ENCODE measurements at places on chromosomes 13 and 19.

DNA sequence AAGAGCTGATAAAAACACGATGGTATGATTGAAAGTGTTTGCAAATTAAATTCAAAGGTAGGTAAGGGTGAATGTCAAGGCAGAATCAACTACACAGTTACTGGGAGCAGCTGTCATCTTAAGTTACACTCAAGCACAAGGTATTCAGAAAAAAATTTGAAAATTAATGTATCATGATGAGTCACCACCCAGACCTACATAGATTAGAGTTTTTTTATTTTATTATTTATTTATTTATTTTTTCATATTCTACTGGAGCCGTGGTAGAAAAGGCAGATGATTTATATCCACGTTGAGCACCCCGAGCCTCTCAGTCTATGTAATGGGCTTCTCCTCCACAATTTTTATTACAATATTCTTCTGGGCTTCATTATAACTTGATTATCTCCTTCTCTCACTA lies 728.9 kb upstream of the ARGLU1 start:
- no peak for DNase-seq

- no peak for DNase-seq
Measured at GRCh38 chr19:35509018-35509652, 4.3 kb downstream of the DMKN start.

DNA sequence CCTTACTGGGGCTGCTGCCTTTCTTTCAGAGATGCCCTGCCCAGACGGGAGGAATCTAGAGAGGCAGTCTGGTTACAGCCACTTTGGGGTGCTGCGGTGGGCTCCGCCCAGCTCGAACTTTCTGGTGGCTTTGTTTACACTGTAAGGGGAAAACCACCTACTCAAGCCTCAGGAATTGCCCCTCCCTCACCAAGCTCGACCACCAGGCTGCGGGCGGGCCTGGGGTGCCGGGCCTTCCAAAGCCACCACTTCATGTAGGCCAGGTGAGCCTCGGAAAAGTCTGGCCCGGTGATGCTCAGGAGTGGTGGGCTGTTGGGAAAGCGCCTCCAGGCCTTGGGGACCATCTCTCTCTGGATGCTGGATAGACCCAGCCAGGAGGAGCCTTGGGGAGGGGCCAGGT lies 218.6 kb downstream of the MTUS2 start:
- no peak for DNase-seq

GRCh38 chr19:11242025-11242424 lies 2.6 kb downstream of the ANGPTL8 start:
- no peak for DNase-seq

DNA sequence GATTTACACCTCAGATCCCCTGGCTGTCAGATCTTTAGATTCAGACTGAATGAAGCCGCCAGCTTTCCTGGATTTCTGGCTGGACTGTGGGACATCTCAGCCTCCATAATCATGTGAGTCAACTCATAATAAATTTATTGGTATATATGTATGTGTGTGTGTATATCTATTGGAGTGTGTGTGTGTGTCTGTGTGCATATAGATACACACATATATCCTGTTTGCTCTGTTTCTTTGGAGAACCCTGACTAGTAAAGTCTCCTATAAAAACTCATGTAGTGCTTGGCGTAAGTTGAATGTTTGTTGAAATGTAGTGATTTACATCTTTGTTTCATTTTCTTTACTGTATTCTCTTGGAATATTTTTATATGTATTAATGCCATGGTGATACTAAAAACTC lies 499.5 kb upstream of the KLF12 start:
- no peak for DNase-seq

- no peak for DNase-seq
Measured at GRCh38 chr13:44296856-44297255, 76.8 kb upstream of the SERP2 start.

- DNase-seq, result no peak
Measured at GRCh38 chr13:106118996-106119395, 416.5 kb downstream of the EFNB2 start.

DNA sequence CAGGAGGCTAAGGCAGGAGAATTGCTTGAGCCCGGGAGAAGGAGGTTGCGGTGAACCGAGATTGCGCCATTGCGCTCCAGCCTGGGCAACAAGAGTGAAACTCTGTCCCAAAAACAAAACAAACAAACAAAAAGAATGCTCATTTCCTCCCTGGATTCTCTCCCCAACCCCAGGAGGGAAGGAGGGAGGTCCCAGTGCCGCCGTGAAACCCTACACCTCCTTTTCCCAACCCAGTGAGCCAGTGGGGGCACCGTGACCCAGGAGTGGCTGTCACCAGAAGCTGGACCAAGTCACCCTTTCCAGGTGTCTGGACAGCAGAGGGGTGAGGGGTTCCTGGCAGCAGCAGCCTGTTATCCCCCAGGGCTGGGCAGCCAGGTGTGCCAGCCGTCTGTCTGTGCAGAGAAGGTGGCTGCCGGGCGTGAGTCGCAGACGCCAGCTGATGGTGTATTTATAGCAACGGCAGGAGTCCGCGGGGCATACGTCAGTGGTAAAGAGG lies 23.5 kb downstream of the NFIC start:
- DNase-seq, result no peak

- no peak for DNase-seq
Measured at GRCh38 chr13:95533545-95534160, 18.9 kb upstream of the CLDN10 start.

DNA sequence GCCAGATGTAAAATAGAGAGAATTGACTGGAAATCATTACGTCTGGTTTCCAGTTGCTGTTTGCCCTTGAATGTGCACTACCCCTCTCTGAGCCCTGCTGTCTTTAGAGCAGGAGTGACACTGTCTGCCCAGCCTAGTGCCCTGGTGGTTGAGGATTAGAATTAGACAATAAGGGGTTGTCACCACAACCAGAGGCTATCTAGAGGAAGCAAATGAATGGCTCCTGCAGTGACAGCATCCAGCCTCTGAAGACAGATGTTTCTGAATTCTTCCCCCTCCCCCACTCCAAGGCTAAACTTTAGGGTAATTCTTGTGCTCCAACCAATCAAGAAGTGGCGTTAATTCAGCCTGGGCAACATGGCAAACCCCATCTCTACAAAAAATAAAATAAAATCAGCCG lies 2.0 kb downstream of the RAB8A start:
- DNase-seq, result peak; percentile 56

DNA sequence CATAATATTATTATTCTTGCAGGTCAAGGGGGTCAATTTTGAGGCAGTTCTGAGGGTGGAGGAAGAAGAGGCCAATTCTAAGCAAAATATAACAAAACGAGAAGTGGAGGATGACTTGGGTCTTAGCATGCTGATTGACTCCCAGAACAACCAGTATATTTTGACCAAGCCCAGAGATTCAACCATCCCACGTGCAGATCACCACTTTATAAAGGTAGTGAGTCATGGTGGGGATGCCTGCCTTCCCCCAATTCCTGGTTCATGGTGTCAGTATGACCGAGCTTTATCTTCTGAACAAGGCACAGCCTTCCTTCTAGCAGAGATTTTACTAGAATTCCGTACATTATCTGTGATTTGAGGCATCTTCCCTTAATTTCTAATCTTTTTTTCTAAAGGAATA lies 9.4 kb upstream of the DCUN1D2 start:
- no peak for DNase-seq

GRCh38 chr13:98771838-98772611 lies 19.6 kb upstream of the SLC15A1 start:
- DNase-seq, result no peak
